ENCODE measurements at places on chromosomes 12 and 14.
A peak's percentile ranks its signal among the peaks of the same experiment; 100 is the strongest.

GRCh38 chr12:121428883-121429282, 29.0 kb downstream of the RNF34 start:
- DNase-seq, result no peak

DNA sequence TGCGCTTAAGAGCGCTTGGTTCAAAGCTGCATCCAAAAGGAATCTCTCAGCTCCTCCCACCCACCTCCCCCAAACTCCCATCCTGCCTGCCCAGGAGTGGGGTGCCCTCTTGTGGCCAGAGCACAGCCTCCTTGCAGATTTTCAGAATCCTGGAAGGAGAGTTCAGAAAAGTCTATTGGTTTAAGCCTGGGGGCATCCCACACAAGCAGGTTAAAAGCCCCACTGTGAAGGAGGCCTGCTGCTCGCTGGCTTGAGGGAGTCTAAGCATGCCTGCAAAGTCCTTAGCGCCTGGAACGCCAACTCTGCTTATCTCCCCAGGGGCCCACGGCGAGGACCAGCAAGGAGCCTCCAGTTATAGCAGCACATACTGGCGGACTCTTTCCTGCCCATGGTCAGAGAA, 297.1 kb downstream of the KSR2 start:
- peak; percentile 39 for DNase-seq

GRCh38 chr14:52356025-52356424, 41.9 kb downstream of the PTGER2 start:
- no peak for DNase-seq

- DNase-seq, result peak; percentile 52
Measured at GRCh38 chr12:89525305-89525823, 483 bp downstream of the POC1B start.

DNA sequence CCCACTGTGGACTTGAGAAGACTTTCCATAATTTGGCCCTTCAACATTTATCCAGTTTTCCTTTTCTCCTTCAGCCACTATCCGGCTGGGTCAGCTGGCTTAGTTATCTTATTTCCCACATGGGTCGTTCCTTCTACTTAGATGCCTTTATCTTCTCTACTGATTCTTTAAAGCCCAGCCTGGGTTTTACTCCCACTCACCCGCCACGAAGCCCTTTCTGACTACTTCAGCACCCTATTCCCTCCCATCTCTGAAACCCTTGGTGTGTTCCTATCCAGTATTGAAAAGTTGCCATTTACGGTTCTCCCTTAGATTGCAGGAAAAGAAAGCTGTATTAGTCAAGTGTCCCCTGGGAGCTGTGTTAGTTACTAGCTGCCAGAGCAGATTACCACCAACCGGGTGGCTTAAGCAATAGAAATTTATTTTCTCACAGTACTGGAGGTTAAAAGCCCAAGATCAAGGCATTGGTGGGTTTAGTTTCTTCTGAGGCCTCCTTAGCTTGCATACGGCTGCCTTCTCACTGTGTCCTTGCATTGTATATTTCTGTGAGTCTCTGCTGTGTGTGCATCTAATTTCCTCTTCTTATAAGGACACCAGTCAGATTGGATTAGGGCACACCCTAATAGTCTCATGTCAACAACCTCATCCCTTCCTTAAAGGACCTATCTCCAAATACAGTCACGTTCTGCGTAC, 105.5 kb downstream of the GPATCH2L start:
- peak; percentile 26 for DNase-seq

DNA sequence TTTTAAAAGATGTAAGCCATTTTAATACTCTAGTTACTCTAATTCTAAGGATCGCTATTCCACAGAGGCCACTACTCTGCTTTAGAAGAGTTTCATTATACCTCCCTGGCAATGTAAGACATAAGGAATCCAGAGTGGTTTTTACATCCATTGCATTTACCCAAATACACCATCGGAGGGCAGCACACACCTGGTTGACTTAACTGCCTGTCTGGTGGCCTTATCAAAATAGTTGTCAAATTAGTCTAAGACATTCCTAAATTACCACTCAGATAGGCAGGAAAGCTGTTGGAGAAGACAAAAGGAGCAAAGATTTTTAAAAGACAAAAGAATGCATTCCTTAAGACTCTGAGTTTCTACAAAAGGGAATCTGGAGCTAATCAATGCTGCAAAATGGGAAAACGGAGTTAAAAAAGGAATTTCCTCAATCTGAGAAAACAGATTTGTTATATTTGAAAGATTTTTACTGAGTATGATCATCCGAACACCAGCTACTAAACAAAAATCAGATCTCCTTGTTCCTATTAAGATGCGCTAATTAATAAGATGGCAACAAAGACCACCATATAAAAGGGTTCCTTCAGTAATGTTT, 33.8 kb upstream of the FGD4 start:
- peak; percentile 69 for DNase-seq

DNA sequence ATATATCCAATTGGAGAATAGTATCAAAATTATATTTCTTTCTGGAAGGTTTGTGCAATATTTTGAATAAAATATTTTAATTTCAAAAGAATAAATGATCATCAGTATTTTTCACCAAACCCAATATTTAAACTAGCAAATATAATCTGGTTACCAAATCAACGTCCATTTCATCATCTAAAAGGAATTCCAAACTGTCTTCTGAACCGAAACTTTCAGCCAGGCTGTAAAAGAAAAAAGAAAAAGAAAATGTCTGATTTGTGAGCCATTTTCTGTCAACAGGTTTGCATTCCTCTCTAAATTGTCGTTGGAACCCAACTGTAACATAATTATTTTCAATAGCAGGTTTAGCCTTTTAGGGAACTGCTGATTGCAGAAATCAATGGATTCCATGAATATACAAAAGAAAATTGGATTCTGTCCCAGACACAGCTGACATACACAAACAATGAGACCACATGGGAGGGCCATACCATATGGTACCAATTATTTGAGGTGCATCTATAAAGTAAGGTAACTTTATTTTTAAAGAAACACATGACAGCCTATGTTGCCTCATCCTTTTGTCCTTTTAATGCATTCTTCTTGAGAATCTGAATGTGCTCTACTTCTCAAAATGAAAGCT, 22.7 kb downstream of the SNRPF start:
- no peak for DNase-seq
